ENCODE measurements at places on chromosomes 12 and 14.

GRCh38 chr14:52111583-52111982 is 42.7 kb upstream of the NID2 start:
- H3K27ac ChIP-seq: no peak overlapping the region
- no peaks in the 10 kb centered on the region for H3K4me1 ChIP-seq
- H3K4me3 ChIP-seq: no peak overlapping the region

- peak; percentile 75 for DNase-seq
- H3K4me3 ChIP-seq: peak within 1 kb of the TSS; percentile 34
- no peaks in the 10 kb centered on the region for H3K27me3 ChIP-seq
These were observed at the start of gene KIF26A for GRCh38 chr14:104138098-104138717. TSS of gene KIF26A (plus strand) at chr14:104138587. CDS start at chr14:104138723, 136 bp downstream.

GRCh38 chr12:6552140-6552551 is 3.7 kb downstream of the IFFO1 start:
- peaks cover 23% of the 10 kb centered on the region for H3K4me1 ChIP-seq
- H3K36me3 ChIP-seq: peaks cover 5% of the 10 kb centered on the region
- no peak for DNase-seq
- no peaks in the 10 kb centered on the region for H3K27me3 ChIP-seq

DNA sequence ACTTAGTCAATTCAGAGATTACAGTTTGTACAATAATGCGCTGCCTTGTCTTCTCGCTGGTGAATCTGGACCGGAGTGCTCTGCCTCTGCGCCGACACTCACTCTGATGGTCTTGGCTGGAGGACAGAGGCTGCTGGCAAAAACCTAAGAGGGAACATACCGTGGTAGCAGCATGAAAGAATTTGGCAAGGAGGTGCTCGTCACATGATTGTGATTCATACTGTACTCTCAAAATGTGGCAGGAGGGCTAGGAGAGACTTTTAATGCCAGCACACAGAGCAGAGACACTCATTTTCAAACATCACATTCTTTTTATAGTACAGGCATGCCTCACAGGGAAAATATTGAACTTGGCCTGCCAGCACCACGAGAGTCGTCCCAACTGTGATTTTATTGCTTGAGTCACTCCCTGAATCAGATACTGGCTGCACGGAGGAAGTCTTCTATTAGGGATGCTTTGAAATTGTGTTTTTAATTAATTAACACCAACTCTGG is 67.8 kb downstream of the HMGA2 start:
- no peak overlapping the region for H3K27ac ChIP-seq
- H3K4me1 ChIP-seq: no peaks in the 10 kb centered on the region
- DNase-seq: no peak
- no peak overlapping the region for H3K4me3 ChIP-seq
- peaks cover 4% of the 10 kb centered on the region for H3K27me3 ChIP-seq
- no peaks in the 10 kb centered on the region for H3K36me3 ChIP-seq

- H3K36me3 ChIP-seq: peaks cover 11% of the 10 kb centered on the region
- H3K4me1 ChIP-seq: no peaks in the 10 kb centered on the region
- H3K4me3 ChIP-seq: no peak overlapping the region
- no peaks in the 10 kb centered on the region for H3K27me3 ChIP-seq
- no peak overlapping the region for H3K27ac ChIP-seq
These were observed 61.3 kb upstream of the CORO1C start for GRCh38 chr12:108792361-108793292.

DNA sequence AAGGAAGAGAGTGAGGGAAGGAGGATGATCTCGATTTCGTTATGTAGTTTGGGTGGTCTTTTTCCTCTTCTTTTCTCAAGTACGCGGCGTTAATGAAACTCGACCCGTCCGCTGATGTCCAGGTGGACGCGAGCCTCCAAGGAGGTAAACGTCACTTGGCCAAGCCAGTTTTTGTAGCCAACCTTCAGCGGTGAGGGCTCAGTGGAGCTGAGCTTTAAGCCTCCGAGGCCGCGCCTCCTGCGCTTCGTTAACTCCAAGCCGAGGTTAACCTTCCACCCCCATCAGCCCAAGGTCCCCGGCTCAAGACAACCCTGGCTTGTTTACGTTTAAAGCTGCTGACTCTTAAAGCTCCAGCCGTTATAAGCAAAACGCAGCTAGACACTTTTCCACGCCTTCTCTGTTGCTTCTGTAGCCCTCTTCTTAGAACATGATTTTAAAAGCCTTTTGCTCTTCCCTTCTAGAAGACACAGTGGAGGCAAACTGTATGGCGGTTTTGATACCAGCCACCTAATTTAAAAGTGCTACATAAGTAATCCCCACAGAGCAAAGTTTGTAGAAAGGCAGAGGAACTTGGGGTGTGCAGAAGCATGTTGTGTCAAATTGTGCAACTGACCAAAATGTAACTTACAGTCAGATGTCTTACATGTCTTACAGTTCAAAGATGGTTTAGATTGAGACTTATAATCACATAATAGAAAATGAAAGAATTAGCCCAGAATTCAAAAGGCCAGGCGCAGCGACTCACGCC is 923 bp upstream of the ITPR2 start:
- no peak overlapping the region for H3K27ac ChIP-seq
- peak overlapping the region; percentile 73 for H3K4me3 ChIP-seq
- H3K4me1 ChIP-seq: peaks cover 17% of the 10 kb centered on the region
- peak; percentile 45 for DNase-seq
- H3K27me3 ChIP-seq: no peaks in the 10 kb centered on the region

DNA sequence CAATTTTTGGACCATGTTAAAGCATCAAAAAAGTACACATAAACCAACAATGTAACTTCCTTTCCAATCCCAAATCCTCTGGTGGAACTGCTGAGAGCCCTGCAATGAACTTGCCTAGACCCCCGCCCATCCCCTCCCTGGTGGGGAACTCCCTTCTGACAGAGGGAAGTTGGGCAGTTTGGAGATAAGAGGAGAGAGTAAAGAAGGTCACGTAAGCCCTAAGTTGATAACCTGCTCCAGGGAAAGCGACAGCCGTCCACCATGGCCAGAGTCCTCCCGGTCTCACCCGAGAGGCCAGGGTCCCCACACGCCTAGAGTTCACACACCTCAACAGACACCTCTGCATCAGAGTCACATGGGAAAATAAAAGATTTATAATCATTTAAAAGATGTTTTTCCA is 138.7 kb downstream of the EGLN3 start:
- DNase-seq: no peak
- H3K4me3 ChIP-seq: no peak overlapping the region

- DNase-seq: peak; percentile 53
- H3K4me3 ChIP-seq: no peak overlapping the region
- H3K27ac ChIP-seq: peak overlapping the region; percentile 67
- no peaks in the 10 kb centered on the region for H3K36me3 ChIP-seq
- H3K27me3 ChIP-seq: peaks cover 9% of the 10 kb centered on the region
These were observed 1.7 kb upstream of the CCND2 start for GRCh38 chr12:4271717-4272423.

- H3K36me3 ChIP-seq: no peaks in the 10 kb centered on the region
- H3K4me1 ChIP-seq: peaks cover 44% of the 10 kb centered on the region
- no peak for DNase-seq
- peak overlapping the region; percentile 90 for H3K27ac ChIP-seq
- no peak overlapping the region for H3K4me3 ChIP-seq
- no peaks in the 10 kb centered on the region for H3K27me3 ChIP-seq
These were observed 19.1 kb downstream of the SH2B3 start for GRCh38 chr12:111424793-111425251.

DNA sequence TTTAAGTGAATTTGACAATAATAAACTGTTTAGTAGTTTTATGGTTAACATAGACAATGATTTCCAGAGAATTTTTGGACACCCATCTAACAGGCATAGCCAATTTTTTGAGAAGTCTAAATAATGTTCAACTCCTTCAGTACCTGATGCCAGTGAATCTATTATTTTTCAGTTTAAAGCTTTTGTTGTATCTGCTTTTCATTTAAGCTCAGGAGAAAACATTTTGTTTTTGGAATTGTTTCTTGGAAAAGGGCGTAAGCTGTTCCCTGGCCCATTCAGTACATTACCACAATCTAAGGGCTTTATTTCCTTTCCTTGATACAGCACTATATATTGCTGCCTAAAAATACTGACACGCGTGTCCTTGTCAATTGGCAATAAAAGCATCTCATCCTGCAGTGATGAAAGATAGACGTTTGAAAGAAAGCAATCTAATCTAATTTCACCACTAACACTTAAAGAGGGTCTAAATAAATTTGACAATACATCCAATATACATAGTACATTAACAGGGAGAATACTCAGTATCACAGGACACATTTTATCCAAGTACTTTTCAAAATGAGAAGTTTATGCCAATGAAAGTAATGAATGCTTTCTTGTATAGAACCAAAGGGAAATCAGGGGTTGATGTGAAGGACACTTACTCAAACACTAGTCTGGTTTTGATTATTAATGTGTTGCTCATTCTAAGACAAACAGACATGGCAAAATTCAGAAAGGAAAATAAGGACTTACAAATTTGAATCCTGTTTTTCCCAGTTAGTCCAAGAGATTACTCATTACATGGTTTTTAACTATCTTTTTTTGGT is 104.2 kb upstream of the LGR5 start:
- H3K4me3 ChIP-seq: no peak overlapping the region
- no peaks in the 10 kb centered on the region for H3K4me1 ChIP-seq
- H3K36me3 ChIP-seq: no peaks in the 10 kb centered on the region
- no peaks in the 10 kb centered on the region for H3K27me3 ChIP-seq

Data from liver (tissue), 10 donors.